NCI-H69 (cell line): ENCODE measurements at places on chromosomes 16 and 17.

GRCh38 chr16:85457366-85457765 lies 155.8 kb upstream of the GSE1 start:
- DNase-seq, result no peak

GRCh38 chr16:89187770-89188392 lies 12.5 kb downstream of the SLC22A31 start:
- DNase-seq, result no peak

GRCh38 chr17:9557857-9558256 lies 17.8 kb downstream of the STX8 start:
- DNase-seq, result no peak

DNA sequence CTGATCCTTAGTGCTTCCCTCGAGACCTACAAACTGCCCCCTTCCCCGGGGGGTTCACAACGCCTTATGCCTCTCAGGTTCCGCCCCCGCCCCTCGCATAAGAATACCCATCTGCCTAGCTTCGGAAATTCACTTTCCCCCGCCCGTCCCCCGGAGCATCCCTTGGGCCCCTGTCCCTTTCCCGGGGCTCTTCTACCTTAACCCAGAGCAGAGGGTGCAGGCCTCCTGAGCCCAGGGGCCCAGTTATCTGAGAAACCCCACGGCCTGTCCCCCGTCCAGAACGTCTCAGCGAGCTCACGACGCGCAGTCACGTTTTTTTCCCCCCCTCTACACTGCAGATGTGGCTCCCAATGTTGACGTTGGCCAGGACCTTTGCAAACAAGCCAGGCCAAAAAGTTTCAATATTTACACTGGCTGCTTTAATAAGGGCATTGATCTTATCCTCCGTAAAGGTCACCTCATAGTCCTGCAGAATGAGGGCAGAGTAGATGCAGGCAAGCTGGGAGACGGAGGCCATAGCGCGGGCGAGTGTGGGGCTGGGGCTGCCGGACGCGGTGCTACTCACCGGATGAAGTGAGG lies 1.4 kb upstream of the NBR1 start:
- DNase-seq, result peak; percentile 74

DNA sequence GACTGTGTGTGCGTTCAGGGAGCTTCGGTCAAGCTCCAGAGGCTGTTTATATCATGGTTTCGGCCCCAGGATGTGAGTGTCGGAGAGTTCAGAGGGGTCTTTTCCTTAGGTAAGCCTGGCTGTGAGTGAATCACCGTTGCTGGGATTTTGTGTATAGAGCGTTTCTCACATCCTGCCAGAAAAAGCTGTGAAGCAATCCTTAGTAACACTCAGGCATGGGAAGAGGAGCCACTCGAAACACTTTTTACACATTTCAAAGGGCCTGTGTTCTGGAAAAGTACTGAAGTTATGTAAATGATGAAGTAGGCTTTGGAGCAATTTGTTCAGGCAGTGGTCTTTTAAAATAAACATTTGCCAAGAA lies 662 bp downstream of the PGS1 start:
- DNase-seq, result no peak

DNA sequence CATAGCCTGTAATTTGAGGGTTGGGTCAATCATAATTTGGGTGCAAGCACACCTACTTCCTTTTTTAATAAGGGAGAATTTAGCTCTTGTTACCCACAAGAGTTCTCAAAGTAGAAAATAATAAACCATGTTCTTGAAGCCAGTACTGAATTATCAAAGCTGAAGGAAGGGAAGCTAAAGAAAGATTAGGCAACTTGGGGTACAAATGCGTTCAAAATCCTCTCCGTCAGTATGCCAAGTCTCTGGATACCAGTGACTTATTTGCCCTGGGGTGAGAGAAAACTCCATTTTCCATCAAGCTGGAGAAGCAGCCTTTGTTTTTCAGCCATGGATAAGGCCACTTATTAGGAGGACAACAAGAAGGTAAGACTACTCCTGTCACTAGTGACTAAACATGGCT lies 23.5 kb upstream of the DHRS13 start:
- peak; percentile 43 for DNase-seq

DNA sequence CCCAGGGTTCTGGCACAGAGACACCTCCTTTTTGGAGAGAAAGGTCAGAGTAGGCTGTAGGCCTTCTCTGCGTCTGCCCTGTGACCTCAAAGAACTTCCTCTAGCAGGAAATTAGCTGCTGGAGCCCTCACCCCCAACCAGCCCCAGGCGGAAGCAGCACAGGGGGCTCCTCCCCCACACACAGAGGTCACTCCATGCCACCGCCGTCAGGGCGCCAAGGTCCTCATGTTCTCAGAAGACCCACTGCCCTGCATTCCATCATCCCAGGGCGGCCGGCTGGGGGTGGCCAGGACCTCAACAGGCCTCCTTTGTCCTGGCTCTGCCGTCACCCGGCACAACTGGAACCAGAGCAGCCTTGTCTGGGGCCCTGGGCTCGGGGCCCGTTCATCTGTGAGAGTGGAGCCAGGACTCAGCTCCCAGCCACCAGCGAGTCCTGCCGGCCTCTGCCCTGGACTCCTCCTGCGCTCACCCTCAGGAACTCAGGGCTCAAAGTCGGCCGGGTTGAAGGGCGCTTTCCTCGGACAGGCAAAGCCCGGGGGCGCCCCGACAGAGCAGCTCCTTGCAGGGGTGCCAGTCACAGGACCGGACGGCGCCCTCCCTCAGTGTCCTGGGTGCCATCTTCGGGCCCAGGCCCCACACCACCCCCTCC lies 1.2 kb downstream of the TMC6 start:
- DNase-seq, result no peak

GRCh38 chr17:4948931-4949320 lies 596 bp upstream of the PFN1 start:
- peak; percentile 91 for DNase-seq

GRCh38 chr17:50308666-50309065 lies 34.4 kb downstream of the TMEM92 start:
- no peak for DNase-seq

DNA sequence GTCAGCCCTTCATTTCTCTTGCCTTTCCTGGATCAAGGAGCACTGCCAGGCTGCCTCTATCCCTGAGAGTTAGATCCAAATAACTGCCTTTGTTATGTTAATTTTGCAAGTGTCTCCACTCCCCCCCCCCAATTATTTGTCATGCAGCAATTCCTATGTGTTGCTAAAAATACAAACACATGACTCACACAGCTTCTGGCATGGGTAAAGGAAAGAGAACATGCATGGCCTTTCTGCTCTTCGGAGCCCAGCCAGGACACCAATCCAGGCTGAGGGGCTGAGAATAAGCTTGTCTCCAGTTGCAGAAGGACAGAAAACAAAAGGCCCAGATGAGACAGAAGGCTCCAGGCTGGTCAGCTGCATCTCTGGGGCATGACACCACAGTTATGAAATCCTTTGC lies 148.0 kb upstream of the TNRC6C start:
- DNase-seq, result no peak
